Stimulated activated CD8-positive, alpha-beta memory T cell treated with anti-CD3 and anti-CD28 coated beads, Interleukin-15, amount 100 ng/mL, for 24 hours (primary cell): ENCODE measurements at places on chromosomes 3 and 15.

- DNase-seq: no peak
Measured at GRCh38 chr3:12479919-12480427, 4.3 kb upstream of the TSEN2 start.

DNA sequence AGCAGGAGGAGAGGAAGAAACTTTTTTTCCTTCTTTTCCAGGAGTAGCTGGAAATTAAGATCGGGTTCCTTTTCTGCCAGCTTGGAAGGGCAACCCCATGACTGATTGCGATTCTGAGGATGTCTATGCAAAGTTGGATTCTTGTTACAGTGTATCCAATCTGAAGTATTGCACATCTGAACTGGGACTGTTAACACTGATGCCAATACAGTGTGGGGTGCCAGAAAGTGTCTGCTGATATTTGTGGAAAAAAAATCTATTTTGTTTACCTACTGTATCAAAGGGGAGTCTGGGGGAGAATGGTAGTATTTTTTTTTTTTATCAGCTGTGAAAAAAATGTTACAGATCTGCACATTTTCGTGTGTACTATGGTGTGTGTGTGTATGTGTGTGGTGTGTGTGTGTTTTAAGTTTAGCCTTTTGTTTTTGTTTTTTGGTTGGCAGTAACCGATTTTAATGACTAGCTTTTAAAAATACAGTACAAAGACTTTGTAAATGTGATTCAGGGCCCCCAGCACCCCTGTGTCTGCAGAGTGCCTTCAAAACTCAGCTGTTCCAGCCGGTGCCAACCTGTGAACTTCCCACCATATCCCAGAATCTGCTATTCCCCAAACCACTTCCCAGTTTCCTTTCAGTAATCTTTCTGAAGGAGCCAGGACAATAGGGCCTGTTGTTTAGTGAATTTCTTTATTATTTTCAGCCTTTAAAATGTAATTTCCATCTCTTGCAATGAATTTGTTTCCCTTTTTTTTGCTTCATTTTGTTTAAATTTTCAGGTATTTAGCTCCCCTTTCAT, 1.9 kb downstream of the RAP2B start:
- DNase-seq: no peak

DNA sequence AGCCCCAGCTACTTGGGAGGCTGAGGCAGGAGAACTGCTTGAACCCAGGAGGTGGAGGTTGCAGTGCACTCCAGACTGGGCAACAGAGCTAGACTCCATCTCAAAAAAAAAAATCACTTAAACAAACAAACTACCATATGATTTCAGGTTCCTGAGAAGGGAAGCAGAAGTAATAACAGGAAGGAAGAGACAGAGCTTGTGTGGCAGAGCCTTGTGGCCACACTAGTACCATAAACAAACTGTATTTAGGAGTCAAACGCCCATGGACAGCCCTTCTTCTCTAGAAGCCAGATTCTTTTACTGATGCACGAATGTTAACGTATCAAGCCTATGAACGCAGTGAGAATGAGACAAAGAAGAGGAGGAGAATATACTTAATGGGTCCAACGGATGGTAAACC, 12.0 kb downstream of the MTMR10 start:
- DNase-seq: no peak

DNA sequence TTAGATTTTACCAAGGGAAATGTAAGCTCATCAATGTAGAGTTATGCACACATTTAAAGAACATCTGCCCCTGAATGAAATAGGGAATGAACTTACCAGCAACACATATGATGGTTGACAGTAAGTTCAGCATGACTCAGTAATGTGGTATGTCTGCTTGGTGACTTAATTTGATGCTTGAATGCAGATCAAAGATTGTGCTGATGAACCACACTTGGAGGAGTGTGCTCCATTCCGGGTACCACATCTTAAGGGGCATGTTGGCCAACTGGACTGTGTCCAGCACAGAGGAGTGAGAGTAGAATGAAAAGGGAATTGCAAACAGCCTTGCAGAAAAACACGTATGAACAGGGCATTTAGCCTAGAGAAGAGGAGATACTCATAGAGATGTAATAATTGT, 171.0 kb upstream of the RARB start:
- DNase-seq: no peak

DNA sequence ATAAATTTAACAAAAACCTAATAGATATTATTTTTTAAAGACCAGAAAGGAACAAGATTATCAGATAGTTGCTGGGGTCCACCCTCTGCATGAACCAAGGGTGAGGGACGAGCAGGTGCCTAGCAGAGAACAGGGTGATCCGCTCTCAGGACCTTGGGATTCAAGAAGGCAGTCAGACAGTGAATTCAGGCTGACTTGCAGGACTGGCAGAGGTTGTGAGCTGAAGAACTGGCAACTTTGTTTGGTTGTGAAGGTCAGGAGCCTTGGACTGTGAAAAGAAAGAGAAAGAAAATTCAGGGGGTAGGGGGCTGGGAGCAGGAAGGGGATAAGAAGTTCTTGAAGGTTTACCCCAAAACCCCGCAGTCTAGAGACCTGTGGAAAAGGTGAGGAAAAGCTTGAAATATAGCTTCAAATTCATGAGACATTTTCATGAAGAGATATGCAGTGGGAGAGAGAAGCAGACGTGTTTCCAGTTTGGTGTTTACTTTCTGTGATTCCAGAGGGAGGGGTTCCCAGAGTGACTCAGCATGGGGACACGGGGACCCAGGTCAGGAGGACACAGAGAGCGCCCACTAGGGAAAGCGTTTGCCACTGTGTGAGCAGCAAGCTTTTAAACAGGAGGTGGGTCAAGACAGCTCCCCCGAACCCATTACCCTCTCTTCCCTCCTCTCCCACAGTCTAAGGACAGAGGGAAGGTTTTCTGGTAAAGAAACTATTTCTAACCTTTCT, 217.2 kb upstream of the UMPS start:
- DNase-seq: no peak

- no peak for DNase-seq
Measured at GRCh38 chr3:186316666-186317260, 45.3 kb downstream of the DGKG start.

DNA sequence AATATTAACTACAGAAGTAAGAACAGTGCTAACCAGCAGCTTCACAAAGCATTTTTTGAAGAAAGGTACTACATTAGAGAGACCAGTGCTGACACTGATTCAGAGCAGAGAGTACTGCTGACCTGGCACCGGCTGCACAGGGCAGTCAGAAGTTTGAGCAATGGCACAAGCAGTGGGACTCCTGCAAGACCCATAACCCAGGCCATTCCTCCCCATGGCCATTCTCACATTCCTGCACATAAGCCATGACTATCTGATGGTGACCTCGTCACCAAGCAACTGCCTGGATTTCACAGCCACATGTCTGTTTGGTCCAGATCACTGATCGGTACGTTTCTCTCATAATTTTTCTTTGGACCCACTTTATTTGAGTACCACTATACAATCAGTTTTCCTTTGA, 88.7 kb downstream of the GPR156 start:
- no peak for DNase-seq

- no peak for DNase-seq
Measured at GRCh38 chr3:37551857-37552256, 309.8 kb upstream of the CTDSPL start.

DNA sequence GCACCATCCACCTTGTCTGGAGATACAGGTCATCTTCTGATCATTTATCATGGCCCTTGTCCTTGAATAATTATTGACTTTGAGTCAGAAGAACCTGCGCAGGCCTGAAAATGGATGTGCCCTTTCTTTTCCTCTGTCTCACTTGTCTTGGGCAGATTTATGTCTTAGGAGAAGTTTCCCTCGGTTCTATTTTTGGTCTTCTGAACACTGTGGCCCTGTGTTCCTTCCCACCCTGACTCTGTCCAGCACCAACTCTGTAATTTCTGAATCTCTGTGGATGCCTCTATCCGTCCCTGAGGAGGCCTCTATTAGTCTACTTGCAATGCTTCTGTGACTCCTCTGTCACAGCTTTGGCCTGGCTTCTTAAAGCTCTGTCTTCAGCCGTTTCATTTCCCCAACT, 680.8 kb upstream of the CFAP20DC start:
- no peak for DNase-seq

DNA sequence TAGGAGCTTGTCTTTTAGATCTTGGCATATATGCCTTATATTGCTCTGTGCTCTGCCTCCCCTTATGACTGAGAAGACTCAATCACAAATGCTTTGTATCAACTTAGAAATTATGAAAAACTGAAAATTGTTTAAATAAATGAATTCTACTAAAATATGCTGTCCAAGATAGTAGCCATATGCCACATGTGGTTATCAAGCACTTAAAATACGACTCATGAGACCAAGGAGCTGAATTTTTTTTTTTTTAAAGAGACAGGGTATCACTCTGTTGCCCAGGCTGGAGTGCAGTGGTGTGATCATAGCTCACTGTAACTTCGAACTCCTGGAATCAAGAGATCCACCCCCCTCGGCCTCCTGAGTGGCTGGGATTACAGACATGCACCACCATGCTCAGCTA, 118.3 kb downstream of the RFTN1 start:
- DNase-seq: no peak

DNA sequence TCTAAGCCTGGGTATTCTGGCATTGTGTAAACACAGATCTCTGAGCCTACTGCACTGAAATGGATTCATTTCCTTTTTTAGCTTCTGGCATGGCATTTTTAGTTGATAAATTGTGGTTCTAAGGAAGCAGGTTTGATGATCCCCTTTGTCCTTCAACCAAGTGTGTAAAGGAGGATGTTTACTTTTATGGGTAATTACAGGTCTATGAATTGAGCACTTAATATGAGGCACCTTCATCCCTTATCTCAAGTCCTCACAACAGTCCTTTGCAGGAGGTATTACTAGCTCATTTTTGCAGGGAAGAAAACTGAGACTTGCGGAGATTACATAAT, 30.8 kb upstream of the ZBTB38 start:
- DNase-seq: no peak

- no peak for DNase-seq
Measured at GRCh38 chr3:7207125-7207524, 346.2 kb downstream of the GRM7 start.

DNA sequence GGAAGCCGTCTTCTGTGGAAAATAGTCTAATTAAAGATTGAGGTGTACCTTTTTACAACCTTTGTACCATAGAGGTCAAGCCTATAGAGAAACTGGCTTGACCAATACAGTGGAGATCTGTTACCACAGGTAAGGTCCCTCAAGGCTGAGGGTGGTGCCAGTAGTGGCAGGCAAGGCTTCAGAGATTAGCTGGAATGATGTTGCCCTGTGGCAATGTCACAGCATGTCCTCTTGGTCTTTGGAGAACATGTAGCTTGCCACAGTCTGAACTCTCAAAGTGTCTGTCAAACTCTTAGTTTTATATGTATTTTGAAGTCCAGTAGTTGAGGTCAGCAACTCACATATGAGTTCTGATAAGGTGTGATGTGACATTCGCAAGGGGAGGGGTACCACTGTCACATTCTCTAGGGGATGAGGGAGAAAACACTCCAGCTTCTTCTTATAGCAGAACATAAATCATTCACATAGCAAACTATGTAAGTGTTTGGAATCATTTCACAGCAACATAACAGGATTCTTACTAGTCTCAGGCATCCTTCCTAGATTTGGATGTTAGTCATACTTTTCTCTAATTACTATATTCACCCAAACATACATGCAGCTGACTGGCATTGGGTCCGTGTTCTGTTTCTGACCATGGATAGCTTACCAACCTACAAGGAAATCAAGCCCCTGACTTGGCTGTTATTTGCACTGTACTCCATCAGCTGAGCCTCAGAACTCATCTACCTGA, 173.6 kb downstream of the UBE2E2 start:
- no peak for DNase-seq

- DNase-seq: no peak
Measured at GRCh38 chr15:25860885-25861866, 2.0 kb downstream of the ATP10A start.

DNA sequence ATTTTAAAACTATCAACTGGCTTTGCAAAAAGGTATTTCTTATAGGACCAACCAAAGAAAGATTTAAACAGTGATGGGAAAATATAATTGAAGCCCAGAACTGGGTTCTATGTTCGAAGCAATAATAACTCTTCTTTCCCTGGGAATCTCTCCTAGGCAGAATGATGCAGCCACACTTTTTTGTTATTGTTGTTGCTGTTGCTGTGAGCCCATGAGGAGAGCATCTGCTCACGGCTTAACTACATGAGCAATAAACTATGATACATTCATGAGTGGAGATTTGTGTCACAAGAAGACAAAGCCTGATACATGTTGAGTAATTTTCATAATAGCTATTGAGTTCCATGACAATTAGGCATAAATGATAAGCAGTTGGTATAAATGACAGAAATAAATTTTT, 80.5 kb downstream of the CRTC3 start:
- no peak for DNase-seq

DNA sequence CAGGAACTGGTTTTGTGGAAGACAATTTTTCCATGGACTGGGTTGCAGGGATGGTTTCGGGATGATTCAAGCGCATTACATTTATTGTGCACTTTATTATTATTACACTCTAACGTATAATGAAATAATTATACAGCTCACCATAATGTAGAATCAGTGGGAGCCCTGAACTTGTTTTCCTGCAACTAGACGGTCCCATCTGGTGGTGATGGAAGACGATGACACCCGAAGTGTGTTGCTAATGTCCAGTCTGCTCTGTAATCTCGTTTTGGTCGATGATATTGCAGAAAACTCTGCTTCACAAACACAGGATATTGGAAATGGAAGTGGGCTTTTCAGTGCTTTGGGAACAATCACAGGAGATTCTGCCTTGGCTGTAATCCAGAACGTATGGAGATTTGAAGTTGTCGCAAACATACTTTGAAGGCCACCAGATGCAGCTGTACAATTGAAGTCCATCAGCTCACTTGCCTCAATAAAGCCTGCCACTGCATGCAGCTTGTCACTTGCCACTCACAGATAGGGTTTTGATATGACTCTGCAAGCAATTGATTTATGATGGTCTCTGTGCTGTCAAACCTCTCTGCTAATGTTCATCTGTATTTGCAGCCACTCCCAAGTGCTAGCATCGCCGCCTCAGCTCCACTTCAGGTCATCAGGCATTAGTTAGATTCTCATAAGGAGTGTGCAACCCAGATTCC, 141.7 kb downstream of the TJP1 start:
- DNase-seq: no peak

DNA sequence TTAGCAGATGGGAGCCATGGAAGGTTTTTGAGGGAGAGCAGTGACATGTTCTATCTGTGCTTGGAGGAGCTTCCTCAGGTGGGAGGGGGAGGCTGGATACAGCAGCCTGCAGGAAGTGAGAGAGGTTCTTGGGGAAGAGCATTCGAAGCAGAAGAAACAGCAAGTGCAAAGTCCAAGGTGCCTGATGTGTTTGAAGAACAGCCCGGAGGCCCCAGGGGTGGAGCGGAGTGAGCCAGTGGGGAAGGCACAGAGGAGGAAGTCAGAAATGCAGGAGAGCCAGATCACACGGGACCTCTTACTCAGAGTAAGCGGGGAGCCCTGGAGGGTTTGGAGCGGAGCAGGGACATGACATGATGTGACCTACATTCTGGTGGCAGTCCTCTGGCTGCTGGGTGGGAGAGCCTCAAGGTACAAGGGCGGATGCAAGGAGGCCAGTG, 10.8 kb downstream of the ITGA11 start:
- no peak for DNase-seq

GRCh38 chr15:44136991-44137477, 58.0 kb downstream of the FRMD5 start:
- no peak for DNase-seq

- DNase-seq: no peak
Measured at GRCh38 chr3:106711650-106712049, 665.6 kb upstream of the CCDC54 start.
